NCI-H2081 treated with DMSO at 0.1 percent for 48 hours (cell line): ENCODE measurements at places on chromosomes 5 and 9.

- DNase-seq: no peak
Observed at GRCh38 chr9:112764837-112765236, 14.3 kb downstream of the SNX30 start.

DNA sequence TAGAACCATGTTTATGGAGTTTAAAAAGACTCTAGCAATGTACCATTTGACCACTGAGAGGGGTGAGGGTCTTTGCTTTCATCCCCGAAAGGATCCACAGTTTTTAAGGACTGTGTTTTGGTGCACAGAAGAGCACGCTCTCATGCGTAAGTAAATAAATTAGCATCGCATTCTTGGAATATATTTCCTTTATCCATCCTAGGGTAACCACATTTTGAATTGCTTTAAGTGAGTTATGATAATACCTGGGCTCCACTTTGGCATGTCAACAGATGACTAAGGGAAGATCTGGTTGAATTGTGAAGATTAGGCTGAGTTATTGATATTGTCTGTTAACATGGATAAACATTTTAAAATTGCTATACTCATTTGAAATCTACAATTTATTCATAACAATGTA is 89.4 kb upstream of the EDIL3 start:
- no peak for DNase-seq

GRCh38 chr9:93941493-93941892 is 13.7 kb downstream of the BARX1 start:
- no peak for DNase-seq

- no peak for DNase-seq
Observed at GRCh38 chr5:180216646-180217171, 7.7 kb upstream of the RASGEF1C start.

DNA sequence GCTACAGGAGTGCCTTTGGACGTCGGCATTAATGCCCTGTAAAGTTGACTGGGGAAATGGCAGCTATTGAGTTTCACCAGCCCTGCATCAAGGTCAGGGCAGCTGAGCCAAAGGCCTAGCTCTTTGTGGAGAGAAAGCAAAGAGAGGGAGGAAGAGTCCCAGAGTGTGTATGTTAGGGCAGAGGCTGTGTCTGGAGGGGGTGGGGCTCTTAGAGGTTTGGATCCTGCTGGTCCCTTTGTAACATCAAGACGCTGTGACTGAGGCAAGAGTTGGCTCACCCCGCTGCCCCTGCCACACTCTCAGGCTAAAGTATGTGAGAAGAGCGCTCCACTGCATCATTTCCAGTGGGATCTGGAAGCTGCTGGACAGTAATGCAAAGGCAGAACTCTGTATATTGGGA is 34.3 kb downstream of the TMOD1 start:
- DNase-seq: no peak

GRCh38 chr5:139075066-139076050 is 122.8 kb downstream of the SIL1 start:
- DNase-seq: no peak

- DNase-seq: no peak
Observed at GRCh38 chr5:15023846-15024245, 152.3 kb upstream of the ANKH start.

DNA sequence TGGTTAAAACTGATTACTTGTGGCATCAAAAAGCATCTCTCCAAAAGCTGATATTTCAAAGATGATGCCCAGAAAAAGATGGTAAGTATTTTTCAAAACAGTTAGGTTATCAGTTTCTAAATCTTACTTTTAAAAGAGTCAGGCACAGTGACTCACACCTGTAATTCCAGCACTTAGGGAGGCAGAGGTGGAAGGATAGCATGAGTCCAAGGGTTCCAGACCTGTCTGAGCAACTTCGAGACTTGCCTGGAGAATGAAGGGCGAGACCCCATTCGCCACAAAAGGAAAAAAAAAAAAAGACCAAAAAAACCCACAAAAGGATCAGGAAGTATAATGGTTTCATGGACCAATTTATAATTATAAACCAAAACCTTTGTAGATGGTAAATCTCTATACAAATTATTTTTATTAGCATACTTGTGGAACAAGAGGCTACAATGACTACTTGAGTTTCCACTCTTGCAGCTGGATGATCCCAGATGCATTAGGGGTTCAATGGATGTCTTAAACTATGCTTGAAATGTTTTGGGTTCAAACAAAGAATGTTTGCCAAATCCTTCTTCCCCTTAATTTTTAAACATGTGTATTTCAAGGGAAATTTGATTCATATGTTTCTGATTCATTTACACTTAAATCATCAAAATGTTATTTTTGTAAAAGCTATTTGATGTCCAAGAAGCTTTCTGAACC is 96.1 kb downstream of the ADAMTSL1 start:
- no peak for DNase-seq
